Kidney glomerular epithelial cell (primary cell): ENCODE measurements at places on chromosomes 1 and 21.

- DNase-seq, result peak; percentile 76
Observed at GRCh38 chr1:94095112-94095637, 25.8 kb downstream of the ABCA4 start.

DNA sequence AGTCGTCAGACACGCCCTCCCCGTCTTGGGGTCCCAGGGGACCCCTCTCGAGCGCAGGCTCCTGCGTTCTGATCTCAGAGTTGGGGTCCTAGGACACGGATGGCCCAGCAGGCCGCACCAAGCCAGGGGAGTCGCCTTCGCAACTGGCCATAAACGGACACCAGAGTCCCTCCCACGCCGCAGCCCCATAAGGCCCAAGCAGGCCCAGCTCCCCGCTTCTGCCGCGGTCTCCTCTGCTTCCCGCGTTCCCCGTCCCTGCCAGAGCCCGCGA lies 633 bp downstream of the DMRTA2 start:
- DNase-seq, result no peak

GRCh38 chr1:101479945-101480344 lies 243.1 kb downstream of the S1PR1 start:
- no peak for DNase-seq

DNA sequence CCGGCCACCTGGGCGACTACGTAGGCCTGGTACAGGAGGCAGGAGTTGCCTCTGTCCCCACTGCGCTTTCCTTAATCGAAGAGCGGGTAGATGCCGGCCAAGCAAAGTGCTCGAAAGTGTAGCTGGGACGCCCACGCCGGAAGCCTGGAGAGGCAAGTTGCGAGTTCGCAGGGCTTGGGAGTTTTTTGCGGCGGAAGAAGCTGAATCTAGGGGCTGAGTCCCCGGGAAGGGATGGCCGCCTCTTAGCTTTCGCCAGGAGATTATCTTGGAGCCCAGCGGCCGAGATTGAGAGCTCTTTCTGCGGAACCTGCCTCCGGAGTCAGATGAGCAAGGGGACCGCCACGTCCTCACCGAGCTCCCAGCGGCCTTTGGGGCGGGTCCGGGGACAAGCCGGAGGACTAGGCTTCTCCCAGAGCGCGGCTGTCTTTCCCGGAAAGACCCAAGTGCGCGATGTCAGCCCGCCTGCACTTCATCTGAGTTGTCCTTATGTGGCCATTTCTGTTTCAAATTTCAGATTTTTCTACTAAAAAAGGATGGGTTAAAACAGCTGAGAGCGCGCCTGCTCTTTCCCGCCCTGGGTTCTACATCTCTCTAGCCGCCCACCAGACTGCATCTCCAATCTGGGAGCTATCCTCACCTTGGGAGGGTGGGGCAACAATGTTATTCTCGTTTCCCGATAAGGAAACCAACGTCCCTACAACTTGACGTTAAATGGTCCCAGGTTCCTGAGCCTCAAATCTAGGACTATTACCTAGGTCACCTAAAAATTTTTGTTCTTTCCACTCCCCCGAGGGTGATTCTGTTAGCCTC lies 12.4 kb upstream of the TBX15 start:
- no peak for DNase-seq

GRCh38 chr1:228833911-228834688 lies 98.8 kb downstream of the RHOU start:
- DNase-seq, result no peak

DNA sequence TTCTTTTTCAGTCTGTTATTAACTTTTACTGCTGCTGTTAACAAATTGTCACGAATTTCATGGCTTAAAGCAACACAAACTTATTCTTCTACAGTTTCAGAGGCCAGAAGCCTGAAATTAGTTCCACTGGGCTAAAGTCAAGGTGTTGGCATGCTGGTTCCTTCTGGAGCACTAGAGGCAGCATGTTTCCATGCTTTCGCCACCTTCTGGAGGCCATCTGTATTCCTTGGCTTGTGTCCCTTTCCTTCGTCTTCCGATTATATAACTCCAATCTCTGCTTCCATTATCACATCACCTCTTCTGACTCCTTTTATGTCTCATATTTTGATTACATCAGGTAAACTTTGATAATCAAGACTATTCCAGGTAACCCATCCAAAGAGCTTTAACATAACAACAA lies 1742.1 kb downstream of the BRINP3 start:
- DNase-seq, result no peak

DNA sequence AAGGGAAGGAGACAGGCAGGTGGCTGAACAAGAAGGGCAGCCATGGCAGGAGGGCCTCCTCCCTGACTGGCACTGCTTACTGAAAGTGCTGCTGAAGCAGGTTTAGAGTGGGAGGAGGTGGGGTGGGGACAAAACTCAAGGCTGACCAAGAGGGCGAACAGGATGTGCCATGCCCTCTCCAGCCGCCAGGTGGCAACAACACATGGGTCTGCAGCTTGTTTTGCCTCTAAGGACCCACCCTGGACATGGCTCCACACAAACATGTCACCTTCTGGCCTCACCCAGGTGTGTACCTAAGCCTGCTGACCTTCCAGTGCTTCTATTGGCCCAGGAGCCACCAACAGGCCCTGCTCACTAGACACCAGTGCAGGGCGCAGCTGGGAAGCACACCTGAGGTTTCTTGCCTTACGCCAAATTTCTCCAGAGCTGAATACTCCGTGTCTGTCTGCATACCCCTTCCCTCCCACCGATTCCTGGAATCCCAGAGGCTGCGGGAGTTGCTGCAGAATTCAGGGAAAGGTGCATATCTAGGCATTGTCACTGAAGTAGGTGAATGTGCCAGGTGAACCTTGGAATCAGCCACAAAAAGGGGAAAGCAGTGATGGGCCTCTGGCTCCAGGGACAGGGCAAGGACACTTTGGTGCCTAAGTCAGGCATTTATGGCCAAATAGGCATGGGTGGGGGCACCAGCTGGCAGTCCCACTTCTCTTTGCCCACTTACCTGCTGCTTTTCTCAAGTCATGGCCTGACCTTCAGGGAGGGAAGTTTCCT lies 5.3 kb downstream of the PSRC1 start:
- peak; percentile 23 for DNase-seq

DNA sequence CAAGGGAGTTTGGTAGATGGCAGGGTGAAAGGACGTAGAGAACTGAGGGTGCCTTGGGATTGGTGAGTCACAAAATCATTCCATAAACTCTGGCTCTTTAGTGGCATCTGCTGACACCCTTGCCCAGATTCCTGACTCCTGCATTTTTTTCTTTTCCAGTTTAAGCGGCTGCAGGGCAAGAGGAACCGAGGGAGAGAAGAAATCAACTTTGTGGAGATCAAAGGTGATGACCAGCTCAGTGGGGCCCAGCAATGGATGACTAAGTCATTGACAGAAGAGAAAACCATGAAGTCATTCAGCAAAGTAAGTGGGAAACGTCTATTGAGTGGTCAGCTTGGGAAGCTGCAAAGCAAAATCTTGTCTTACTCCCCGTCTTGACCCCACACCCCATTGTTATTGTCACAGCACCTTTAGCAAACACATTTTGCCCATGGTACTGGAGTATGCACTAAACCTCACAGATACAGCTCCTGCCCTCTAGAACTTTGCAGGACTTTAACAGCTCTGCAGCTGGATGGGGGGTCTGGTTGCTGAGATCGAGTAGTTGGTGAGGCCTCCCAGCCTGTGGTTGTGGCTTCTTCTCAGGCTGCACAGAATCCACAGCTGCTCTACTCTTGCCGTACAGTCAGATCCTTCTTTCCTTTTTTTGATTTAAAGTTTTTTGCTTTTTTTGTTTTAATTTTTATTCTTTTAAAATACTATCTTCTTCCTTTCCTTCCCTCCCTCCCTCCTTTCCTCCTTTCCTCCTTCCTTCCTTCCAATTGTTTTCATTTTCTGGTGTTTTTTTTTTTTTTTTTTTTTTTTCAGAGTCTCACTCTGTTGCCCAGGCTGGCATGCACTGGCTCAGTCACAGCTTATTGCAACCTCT lies 21.9 kb downstream of the SH2D2A start:
- no peak for DNase-seq

DNA sequence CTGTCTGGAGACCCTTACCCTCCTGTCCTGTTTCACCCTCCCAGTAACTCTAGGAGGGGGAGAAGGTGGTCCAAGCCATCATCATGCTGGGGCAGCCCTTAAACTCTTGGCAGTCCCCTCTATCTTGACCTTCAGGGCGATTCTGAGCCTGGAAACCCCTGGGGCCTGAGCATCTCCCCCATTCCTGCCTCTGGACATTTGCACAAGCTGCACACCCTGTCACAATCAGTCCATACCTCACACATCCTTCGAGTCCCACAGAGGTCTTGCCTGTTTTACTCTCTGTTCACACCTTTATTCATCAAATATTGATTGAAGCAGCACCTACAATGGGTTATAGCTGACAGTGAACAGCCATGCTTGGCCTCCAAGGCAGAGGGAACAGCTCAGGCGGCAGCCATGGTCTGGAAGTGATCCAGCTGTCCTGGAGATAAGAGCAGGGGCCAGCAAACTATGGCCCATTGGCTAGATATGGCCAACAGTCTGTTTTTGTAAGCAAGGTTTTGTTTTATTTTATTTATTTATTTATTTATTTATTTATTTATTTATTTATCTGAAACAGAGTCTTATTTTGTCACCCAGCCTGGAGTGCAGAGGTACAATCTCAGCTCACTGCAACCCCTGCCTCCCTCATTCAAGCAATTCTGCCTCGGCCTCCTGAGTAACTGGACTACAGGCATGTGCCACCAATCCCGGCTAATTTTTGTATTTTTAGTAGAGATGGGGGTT lies 7.1 kb upstream of the FAM131C start:
- no peak for DNase-seq

- DNase-seq, result peak; percentile 26
Observed at GRCh38 chr1:115980998-115981993, 5.0 kb downstream of the SLC22A15 start.

- DNase-seq, result no peak
Observed at GRCh38 chr1:155010211-155010918, 7.8 kb downstream of the ZBTB7B start.

- no peak for DNase-seq
Observed at GRCh38 chr1:2022063-2022770, 3.1 kb downstream of the GABRD start.

DNA sequence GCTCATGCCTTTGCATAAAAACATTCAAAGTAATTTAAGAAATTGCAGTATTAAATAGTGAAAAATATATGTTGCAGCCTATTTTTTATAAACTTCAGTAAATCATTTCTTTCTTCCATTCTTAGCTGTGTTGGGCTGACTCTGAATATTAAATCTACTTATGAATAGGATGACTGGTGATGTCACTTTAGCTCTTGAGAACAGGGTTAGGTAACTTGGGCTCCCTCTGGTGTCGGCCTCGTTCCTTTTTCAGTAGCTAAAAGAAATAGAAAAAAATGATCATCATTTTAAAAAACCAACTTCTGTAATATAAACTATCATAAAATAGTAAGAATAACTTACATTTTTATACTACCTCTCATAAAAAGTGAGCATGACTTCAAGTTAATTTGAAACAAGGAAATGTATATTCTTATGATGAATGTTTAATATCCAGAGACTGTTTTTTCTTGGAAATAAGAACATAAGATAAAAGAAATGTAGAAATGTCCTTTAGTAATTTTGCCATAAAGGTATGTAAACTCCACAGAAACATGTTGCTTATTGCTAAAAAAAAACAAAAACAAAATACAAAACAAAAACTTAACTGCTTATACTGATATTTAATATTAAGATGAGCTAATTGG lies 26.8 kb upstream of the NCAM2 start:
- DNase-seq, result peak; percentile 37

DNA sequence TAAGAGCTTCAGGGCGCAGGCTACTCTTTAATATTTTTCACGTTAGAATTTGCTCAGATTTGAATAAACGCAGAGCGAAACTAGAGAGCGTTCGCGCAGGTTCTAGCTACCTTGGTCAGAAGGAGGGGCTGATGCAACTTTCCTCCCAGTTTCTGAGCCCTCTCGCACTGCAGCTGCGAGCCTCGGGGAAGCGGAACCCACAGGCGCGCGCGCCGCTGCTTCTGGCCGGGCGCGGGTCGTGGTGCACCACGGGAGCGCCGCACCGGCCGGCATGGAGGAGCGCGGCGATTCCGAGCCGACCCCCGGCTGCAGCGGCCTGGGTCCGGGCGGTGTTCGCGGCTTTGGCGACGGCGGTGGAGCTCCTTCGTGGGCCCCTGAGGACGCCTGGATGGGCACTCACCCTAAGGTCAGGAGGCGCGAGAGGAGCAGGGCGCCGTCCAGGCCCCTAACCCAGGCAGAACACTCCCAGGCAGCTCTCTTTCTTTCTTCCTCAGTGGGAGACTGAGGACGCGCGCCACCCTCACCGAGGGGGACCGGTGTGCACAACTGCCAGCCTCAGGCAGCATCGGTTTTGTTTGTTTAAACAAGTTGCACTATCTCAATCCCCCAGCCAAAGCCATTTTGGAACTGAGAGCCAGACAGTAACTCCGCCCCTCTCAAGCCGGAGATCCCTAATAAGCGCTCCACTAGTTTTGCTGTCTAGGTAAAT lies at the start of gene TSEN15:
TSEN15 (plus strand) TSS at position 246 of the 709 bp plus-strand sequence; CDS start at position 272, 26 bp downstream.
- DNase-seq, result peak; percentile 78

DNA sequence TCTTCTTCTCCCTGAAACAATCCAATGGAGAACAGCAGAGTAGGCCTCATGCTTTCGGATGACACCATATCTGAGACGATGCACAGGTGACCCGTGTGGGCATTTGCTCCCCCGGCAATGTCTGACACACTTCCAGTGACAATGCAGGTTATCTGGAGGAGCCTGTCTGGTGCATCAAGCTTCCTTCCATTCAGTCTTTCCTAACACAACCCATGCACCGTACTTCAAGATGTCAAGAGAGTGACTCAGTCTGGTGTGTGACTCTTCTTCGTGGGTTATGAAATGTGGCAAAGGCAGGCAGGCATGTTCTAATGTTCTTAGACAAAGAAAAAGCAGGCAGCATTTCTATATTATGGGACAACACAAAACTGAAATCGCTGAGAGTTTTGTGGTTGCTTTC lies 159.1 kb downstream of the EDEM3 start:
- DNase-seq, result no peak

- no peak for DNase-seq
Observed at GRCh38 chr1:66247415-66248208, 286.3 kb upstream of the SGIP1 start.

GRCh38 chr21:33189237-33189636 lies 40.5 kb upstream of the IFNAR2 start:
- DNase-seq, result no peak

GRCh38 chr1:43660355-43660754 lies 10.4 kb downstream of the KDM4A start:
- DNase-seq, result no peak

DNA sequence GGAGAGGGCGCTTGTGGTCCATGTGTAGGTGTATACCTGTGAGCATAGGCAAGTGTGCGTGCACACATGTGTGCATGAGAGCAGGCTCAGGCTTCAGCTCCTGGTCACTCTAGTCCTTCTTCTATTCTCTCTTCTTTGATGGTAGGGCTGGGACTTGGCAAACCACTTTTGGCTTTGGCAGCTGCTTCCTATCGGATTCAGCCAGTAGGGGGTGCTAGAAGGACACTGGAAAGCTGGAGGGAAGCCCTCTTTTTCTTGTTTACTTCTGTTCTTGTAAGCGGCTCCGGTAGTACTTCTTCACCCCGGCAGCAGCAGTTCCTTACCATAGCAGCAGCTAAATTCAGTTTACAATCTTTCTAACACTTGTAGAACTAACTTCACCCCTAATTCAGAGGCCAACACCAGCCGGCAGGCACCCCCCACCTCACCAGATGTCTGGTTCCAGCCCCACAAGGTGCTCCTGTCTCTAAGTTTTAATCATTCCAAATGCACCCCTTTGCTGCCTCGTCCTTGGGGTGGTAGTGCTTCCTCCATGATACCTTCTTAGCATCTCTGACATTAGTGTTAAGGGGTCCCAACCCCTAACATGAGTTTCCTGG lies 25.1 kb downstream of the NENF start:
- no peak for DNase-seq

- no peak for DNase-seq
Observed at GRCh38 chr1:27513528-27513927, 23.6 kb upstream of the WASF2 start.
